ENCODE measurements at places on chromosomes 16 and 17.
A peak's percentile ranks its signal among the peaks of the same experiment; 100 is the strongest.

DNA sequence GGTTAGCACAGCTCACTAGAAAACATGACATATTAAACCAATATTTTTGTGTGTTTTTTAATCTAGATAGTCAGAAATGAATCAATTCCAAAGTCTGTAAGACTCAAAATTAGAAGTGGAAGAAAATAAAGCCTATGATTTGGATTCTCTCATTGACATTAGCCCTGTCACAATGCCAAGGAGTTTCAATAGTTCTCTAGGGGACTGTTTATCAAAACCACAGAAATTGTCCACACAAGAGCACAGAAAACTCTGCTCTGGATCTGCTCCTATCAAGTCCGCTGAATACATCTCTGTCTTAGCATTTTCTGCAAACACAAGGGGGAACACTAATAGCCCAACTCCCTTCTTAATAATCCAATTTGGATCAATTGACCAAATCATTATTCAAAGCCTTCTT, 152.0 kb downstream of the HS3ST3B1 start:
- no peak for DNase-seq

DNA sequence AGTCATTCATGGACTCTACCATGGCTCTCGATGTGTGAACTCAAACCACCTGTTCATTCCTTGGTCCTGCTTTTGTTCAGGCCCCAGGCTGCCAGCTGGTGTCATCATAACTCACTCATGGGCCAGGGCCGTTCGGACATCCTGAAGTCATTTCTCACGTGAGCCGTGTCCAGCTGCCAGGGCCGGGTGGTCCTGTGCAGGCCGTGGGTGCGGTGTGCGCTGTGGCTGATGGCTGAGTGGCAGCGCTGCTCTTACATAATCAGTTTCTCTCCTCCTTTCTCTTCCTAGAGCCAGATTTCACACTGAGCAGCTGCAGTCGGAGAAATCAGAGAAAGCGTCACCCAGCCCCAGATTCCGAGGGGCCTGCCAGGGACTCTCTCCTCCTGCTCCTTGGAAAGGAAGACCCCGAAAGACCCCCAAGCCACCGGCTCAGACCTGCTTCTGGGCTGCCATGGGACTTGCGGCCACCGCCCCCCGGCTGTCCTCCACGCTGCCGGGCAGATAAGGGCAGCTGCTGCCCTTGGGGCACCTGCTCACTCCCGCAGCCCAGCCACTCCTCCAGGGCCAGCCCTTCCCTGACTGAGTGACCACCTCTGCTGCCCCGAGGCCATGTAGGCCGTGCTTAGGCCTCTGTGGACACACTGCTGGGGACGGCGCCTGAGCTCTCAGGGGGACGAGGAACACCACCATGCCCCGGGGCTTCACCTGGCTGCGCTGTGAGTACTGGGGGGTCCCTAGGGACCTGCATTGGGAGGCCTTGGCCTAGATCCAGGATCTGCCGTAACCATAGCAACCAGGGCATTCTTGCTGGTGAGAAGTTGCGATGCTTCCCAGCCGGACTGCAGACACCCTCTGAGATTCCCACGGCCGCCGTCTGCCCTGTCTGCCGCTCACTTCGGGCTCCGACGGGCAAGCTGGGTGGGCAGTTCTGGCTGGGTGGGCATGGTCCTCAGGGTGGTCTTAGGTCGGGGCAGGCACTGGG, at the start of gene IL34:
TSS of gene IL34 (plus strand) at position 300 of the 982 bp plus-strand sequence. CDS start at position 689, 389 bp downstream.
- DNase-seq, result no peak

- peak; percentile 32 for DNase-seq
These were observed 754 bp upstream of the SLFN11 start for GRCh38 chr17:35373984-35374765.

DNA sequence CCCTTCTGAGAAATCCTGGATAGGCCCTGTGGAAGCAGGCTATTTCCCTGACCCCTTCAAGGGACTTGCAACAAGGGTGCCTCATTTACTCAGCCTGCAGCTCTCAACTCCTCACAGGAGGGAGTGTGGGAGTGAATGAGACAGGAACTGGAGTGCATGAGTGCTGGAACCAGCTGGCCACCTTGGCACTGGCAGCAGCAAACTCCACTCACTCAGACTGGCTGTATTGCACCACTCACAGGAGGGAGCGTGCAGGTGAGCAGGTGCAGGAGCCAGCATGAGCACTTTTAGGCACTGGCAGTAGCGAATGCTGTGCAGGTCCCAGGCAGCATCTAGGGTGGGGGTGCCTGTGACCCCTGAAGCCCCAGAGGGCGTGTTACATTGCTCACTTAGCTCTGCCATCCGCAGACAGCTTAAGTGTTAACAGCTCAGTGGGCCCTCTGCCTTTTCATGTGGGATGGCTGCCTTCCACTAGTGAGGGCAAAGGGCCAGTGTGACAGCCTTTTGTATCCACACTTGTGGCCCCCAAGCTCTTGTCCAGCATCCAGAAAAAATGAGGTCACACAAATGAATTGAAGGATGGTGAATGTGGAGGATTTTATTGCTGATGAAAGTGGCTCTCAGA, 11.0 kb upstream of the ZNHIT3 start:
- DNase-seq, result no peak

DNA sequence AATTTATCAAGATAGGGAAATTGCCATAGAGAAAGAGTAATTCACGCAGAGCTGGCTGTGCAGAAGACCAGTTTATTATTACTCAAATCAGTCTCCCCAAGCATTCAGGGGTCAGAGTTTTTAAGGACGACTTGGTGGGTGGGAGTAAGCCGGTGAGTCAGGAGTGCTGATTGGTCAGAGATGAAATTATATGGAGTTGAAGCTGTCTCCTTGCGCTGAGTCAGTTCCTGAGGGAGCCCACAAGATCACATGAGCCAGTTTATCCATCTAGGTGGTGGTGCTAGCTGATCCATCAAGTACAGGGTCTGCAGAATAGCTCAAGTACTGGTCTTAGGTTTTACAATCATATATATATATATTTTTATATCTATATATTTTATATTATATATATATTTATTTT, 6.0 kb upstream of the AQP8 start:
- no peak for DNase-seq

DNA sequence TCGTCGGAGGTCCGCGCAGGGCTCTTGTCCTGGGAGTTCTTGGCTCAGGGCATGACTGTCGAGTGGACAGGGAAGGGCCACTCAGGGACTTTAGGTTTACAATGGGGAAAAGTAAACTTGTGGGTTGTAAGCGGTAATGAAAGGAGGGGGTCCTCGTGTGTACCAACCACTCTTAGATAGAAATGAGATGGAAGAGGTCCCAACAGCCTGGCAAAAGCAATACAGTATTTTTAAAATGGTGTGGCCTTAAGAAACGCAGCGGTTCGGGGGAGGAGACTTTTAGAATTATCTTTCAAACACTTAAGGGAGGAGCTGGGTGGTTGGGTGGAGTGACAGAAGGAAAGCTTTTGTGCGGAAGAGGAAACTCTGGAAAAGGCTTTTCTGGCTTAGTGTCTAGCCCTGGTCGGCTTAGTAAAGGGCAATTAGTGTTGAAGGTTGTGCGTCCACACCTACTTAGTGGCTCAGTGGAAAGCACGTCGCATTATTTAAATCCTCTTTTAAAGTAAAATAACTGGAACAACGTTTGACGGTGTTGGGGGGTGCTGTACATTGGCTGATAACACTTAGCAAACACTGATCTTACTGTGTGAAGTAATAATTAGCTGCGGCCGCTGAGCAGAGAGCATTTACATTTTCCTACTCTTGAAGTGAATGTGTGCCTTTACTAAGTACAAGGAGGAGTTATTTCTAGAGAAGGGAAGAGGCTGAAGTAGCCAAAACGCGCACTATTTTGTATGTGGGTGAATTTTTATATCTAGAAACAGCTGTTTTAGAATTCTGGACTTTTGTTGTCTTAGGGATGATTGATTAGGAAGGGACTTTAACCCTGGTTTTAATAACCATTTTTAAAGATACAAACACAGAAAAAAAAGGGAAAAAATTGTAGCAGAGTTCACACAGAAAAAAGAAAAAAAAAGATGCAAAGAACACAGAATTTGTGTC, 1.0 kb downstream of the WSB1 start:
- peak; percentile 7 for DNase-seq

DNA sequence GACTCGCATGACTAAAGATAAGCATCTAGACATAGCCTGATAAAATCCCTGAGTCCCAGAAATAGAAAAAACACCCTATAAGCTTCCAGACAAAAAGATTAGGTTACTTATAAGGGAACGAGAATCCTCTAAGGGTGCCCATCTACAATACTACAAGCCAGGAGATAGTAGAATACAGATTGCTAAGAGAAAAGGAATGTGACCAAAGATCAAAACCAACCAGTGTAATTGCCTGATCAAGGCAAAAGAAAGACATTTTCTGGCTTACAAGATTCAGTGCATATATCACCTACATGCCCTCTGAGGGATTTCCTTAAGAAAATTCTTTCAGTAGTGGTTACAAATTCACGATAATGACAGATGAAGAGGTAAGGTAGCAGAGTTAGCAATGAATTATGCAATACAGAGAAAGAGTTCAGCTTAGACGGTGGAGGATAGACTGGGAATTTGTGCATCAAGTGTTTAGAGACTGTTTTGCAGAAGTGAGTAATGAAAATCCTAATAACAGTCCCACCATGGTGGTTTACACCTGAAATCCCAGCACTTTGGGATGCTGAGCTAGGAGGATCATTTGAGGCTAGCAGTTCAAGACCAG, 35.0 kb downstream of the BCL7C start:
- DNase-seq, result no peak

GRCh38 chr17:55259684-55260111, 5.1 kb upstream of the HLF start:
- DNase-seq, result no peak

GRCh38 chr16:15725641-15726240, 75.7 kb downstream of the NDE1 start:
- DNase-seq, result no peak

- DNase-seq, result no peak
These were observed 155.2 kb upstream of the C17orf78 start for GRCh38 chr17:37220607-37220953.

DNA sequence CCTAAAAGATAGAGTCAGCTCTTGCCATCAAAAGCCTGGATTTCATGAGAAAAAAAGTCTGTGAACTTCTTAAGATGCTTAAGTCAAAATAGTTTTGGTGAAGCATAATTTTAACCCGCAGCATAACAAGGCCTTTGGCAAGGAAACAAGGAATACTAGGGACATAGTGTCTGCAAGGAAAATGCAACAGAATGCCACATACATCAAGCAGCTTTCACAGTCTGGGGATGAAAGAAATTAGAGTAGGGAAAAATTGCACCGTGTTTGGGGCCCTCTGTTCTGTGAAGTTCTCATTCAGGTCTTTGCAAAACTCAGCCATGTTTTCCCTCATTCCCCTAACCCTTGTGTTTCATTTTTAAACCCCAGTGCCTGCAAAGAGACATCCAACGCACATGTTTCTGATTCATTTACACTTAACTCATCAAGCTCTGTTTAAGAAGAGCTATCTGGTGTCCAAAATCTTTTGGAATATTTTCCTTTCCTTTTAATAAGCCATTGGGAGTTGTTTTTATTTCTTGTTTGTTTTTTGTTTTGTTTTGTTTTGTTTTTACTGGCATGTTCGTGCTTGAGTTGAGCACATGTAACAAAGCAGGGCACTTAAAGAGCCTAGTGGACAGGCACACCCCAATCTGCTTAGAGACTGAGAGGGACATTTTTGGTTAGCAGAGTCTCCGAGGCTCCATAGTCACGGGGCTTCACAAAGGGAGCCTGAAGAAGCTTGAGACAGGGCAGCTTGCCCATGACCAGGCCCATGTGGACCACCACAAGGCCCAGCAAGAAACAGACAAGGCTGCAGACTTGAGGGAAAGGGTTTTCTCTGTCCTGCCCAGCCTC, 116.5 kb downstream of the ANKFN1 start:
- no peak for DNase-seq

DNA sequence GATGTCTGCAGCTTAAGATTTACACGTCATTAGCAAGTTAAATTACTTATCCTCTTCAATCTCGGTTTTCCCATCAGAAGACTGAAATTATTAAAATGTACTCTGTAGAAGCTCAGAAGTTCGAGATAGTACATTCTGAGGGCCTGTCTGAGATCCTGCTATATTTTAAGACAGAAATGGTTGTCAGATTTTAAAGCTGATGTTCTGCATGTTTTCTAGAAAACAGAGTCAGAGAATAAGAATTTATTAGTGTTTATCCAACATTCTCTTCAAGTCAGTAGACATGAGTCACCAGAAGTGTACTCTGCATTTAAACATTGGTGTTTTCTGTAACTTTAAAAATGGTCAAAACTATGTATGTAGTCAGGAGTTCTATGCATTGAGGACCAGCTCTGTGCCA, 155.2 kb upstream of the MYOCD start:
- DNase-seq, result no peak

DNA sequence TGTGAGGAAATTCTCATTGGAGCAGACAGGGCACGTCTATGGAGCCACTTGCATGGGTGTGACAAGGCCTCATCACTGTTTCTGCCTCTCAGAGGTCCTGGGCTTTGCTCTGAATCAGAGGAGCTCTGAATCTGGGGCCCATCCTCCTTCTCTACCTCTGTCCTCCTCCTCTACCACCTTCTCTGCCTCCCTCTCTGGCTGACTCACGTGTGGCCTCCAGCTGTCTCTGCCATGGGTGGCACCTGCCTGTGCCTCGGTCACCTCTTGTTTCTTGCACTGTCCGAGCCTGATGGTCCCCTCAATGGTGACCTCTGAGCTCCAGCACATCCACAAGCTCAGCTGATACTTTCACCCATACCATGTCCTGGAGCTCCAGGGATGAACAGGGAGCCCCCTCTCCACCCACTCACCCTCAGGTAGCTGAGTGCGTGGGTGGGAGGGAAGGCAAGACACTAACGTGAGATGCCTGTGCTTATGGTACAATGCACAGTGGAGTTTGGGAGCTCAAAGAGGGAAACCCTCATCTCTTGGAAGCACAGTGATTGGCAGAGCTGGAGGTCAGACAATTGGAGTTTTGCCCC, 116.4 kb upstream of the CRHR1 start:
- DNase-seq, result no peak

DNA sequence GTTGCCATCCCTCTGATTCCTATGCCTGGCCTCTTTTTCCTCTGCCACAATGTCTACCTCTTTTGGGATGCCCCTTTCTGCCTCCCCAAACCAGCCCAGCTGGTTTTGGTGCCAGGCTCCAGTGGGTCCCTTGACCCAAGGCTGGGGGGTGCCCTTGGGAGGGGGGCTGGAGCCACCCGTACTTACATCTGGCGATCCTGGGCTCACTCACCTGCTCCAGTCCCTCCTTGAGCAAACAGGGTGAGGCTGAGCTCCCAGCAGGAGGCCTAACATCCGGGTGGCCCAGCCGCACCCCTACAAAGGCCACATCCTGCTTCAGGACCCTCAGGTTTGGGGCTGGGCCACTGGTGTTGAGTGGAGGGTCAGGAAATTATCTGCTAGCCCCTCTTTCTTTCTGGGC, 1.2 kb downstream of the ERN2 start:
- DNase-seq, result no peak

DNA sequence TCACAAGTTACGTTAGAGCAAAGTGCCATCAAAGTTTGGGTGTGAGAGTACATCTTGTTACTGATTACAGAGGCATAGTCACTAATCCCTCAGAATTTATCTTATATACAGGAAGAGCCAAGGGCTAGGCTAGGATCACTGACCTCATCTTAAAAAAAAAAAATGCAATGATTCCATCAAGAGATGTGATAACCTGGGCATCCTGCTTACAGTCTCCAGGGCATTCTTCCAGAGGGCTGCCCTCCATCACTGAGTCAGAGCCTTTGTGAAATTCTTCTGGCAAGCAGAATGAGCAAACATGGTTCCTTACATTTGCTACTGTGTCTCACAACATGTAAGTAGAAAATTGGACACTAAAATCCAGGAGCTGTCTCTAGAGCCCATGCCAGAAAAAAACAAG, 410.6 kb downstream of the ZFHX3 start:
- DNase-seq, result no peak

Data from stimulated activated CD8-positive, alpha-beta memory T cell treated with anti-CD3 and anti-CD28 coated beads, Interleukin-15, amount 100 ng/mL, for 48 hours (primary cell).